ENCODE measurements at places on chromosomes 11 and 22.

- no peak for DNase-seq
These were observed 143.0 kb upstream of the PDGFD start for GRCh38 chr11:104306862-104307474.

- peak; percentile 58 for DNase-seq
These were observed 21.9 kb upstream of the SCN2B start for GRCh38 chr11:118198370-118198769.

GRCh38 chr11:118343981-118344515 lies at the start of gene CD3G:
TSS of gene CD3G (plus strand) at chr11:118344344. CDS start at chr11:118344424, 80 bp downstream.
- DNase-seq, result peak; percentile 67

GRCh38 chr22:45226503-45227186 lies 14.0 kb downstream of the KIAA0930 start:
- no peak for DNase-seq

- DNase-seq, result no peak
These were observed 419 bp downstream of the ANKRD49 start for GRCh38 chr11:94494126-94494680.

DNA sequence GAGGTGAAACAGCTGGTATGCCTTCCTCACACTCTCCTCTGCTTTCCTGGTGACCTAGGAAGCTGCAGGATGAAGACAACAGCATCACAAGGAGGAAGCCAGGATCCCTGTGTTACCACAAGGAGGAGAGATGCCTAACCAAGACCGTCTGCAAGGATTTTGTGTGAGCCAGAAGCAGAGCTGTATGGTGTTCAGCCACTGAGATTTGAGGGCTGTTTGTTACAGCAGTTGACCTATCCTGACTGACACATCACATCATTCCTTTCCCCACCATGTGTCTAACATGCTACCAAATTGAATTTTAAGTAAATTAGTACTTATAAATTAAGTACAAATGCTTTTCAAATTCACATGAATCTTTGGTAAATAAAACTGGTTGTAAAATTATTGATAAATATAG lies 8.9 kb upstream of the CHKA start:
- DNase-seq, result no peak

DNA sequence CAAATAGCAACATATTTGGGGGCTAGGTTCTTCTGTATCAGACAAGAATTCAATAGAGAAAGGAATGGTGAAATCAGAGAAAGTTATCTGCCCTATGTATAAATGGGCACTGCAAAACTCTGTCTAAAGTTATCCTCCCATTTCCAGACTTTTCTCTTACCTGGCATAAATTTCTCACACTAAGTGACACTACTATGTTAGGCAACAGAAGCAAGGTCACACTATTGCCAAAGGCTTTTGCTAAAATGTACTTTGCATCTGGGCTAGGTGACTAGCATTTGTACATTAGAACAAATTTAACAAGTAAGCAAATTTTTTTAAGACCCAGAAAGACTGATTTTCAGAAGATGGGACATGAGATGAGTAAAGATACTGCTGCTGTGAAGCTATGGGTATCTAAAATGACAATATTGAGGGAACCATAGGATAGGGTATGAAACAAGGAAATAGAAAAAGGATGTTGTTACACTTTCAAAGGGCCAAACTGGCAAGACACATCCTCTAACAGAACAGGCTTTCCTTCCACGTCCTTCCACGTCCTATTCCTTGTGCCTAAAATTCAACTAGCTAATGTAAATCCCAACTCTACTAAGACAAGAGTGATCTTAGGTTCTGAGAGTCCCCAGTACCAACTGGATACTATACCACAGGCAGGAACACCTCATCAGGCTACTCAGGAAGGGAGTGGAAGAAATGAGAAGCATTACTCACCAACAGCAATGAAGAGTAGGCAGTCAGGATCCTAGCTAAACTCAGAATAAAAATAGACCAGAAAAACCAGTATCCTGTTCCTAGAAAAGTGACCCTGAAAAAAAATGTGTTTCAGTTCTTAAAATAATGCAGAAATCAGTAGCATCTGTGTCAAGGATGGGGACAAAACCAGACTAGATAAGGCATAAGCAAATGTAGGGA lies 22.6 kb downstream of the GDPD4 start:
- no peak for DNase-seq

DNA sequence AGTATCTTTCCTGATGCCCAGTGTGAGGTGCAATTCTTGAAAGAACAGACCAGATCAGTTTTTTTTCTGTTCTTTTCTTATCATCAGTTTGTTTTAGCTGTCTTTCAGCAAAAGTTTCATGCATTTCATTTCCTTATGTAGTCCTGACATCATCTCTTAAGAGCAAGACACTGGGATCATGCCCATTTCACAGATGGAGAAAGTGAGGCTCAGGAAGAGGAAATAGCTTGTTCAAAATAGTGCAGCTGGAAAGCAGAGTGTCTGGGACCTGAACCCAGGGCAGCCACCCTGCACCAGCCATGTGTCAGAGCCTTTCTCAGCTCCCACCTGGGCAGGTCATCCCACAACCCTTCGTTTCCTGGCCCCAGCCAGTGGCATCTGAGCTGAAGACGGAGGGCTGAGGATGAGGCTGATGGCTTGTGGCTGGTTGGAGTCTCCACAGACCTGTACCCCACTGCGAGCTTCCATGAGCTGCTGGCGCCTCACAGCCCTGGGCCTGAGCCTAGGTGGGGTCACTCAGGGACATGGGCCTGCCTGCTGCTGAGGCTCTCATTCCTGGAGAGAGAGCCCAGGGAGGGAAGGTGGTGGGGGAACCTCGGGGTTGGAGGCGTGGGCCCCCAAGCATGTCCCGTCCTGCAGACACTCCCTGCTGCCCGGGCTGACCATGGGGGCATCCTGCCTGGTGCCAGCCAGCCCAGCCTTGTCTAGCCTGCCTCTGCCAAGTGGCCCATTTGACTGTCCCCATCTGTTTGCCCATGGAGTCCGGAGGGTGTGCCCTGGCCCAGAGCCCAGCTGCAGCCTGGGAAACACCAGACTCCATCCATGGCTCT lies 61.8 kb downstream of the SMIM38 start:
- DNase-seq, result no peak

- DNase-seq, result no peak
These were observed 28.3 kb downstream of the LMO2 start for GRCh38 chr11:33863418-33864172.

DNA sequence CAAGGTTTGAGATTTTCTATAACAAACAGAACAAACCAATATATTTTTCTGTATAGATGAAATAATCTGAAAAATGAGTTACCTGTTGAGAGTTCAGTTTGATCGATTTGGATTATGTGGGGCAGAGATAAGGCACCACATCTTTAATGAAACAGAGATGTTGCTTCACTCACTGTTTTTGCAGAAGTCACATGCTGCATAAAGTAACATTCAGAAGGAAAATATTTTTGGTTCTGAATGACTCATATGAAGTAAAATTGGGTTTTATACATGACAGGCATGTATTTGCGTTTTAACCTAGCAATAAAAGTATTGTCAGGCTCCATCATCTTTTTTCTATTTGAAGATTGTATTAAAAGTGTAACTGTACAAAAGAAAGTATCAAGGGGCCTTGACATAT lies 77.8 kb downstream of the BBOX1 start:
- DNase-seq, result no peak

DNA sequence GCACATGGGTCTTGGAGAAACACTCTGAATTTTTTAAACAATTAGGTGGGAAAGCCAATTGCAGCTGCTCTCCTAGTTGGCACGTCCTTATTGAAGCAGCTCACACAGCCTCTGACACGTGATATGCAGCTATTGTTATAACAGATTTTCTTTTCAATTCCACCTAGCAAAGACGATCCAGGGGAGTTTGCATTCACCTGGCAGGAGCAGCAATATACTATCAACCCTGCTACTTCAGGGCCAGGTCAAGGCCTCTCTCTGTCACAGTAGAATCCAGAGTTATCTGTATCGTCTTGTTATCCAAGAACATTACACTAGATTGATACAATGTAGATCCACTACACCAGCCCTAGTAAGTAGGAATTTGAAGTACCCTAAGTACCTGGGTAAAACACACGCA lies 8.3 kb downstream of the KRTAP5-11 start:
- no peak for DNase-seq

DNA sequence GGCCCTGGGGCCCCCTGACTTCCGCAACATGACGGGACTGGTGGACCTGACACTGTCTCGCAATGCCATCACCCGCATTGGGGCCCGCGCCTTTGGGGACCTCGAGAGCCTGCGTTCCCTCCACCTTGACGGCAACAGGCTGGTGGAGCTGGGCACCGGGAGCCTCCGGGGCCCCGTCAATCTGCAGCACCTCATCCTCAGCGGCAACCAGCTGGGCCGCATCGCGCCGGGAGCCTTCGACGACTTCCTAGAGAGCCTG lies 992 bp downstream of the LRFN4 start:
- no peak for DNase-seq

- DNase-seq, result no peak
These were observed 28.4 kb downstream of the RASD2 start for GRCh38 chr22:35568751-35569739.

DNA sequence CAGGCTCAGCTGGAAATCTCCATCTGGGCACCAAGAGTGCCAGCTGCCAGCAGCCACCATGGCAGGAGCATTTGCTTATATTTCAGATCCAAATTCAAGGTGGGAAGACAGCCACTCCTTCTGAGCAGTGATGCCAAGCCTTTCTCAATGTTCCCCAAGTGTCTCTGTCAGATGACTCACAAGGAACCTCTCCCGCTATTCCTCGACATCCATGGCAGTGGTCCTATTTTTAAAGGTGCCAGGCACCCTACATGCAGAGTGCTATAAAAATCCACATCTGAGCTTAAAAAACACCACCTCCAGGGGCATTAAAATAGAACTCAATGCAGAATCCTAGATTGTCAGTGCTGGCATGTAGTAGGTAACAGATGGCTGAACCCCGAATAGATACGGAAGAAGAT lies 112.1 kb downstream of the SLC1A2 start:
- DNase-seq, result no peak

- DNase-seq, result no peak
These were observed 32.9 kb downstream of the HIRA start for GRCh38 chr22:19398652-19399051.

DNA sequence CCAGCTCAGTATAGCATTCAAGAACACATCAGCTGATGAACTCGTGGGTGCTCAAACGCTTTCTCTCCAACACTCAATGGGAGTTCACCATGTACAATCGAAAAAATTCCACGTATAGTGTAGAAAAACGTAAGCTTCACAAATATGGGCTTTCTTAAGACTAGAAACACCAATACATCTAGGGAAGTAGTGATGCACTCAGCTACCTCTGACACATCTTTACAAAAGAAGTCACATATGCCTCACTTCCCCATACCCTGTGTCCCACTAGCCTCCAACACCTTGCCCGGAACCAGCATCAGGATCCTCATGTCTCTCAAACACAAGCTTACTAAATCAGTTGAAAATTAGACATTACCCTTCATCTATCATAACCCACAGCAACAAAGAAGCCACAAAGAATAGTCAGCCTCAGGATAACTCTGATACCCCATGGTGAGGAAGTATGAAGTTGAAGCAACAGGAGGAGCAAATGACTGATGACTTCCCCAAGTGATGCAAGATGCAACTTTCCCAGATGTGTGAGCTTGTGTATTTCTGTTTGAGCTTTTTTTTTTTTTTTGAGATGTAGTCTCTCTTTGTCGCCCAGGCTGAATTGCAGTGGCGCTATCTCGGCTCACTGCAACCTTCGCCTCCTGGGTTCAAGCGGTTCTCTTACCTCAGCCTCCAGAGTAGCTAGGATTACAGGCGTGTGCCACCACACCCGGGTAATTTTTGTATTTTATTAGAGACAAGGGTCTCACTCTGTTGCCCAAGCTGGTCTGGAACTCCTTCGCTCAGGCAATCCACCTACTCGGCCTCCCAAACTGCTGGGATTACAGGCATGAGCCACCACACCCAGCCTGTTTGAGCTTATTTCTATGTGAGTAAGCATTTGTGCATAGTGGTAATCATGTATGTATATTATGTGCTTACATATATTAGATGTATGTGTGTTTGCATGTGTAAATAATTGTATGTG lies 8.5 kb upstream of the DENND5A start:
- no peak for DNase-seq

DNA sequence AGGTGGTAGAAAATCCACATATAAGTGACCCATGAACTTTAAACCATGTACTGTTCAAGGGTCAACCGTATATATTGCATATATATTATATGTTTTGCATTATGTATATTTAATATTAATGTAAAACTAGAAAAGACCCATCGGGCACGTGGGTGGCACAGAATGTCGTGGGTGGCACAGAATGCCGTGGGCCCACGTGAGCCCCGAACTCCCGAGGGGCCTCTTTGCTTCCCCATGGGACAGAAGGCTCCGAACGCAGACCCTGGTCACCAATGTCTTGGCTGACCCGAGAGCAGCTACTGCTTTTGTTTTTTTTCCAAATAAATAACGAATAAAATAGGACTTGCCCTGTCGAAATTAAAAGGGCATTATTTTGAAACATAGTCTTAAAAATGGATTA lies 415.4 kb downstream of the BRD1 start:
- no peak for DNase-seq

DNA sequence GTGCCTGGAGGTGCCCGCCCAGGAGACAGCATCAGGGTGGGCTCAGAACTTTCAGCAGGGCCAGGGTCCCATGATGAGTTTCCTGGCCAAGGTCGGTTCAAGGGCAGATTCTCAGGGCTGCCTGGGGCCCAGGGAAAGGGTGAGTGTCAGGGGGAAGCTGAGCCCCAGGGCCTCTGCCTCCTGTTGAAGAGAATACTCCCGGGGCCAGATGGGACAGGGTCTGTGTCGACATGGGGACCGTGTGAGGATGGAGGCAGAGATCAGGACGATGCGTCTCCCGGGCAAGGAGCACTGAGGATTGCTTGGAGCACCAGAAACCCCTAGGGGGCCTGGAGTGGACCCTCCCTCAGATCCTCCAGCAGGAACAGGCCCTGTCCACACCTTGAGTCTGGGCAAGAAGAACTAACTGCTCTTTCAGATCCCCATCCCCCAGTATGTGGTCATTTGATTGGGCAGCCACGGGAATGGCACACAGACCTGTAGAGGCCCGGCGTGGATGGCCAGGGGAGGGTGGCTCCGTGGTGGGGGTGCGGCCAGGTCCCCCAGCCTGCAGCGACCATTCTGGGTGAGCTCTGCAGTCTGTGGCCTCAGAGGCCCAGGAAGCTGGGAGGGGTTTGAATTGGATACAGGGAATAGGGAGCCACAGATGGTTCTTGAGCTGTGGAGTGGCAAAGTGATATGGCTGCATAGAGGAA lies 1078.7 kb downstream of the BRD1 start:
- no peak for DNase-seq

Measured in activated T-helper 1 cell treated with Interleukin-2 at 50 U/mL for 16 hours (primary cell).